ENCODE measurements at places on chromosomes 6 and 20. TPM values are rescaled to one million over a fixed set of nuclear protein-coding genes. Genes with fewer than 3 reads are reported as not detected.

DNA sequence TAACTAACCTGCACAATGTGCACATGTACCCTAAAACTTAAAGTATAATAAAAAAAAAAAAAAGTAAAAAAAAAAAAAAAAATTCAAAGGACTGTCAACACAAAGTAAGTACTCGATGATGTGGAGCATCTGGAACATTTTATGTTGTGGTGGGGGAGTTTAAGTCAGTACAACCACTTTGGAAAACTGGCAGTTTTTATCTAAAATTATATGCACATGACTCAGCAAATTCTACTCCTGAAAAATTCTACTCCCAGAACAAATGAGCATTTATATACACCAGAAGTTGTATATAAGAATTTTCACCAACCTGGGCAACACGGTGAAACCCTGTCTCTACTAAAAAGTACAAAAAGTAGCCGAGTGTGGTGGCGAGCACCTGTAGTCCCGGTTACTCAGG, 36.9 kb upstream of the CCDC28A start:
- H3K4me3 ChIP-seq, result no peak overlapping the region
- no peak for DNase-seq
- no peaks in the 10 kb centered on the region for H3K27me3 ChIP-seq
- no peak overlapping the region for H3K27ac ChIP-seq
- no peaks in the 10 kb centered on the region for H3K36me3 ChIP-seq
- no peaks in the 10 kb centered on the region for H3K4me1 ChIP-seq

GRCh38 chr20:20759132-20759531, 46.7 kb upstream of the RALGAPA2 start:
- H3K27me3 ChIP-seq, result peaks cover 6% of the 10 kb centered on the region
- H3K27ac ChIP-seq, result no peak overlapping the region
- H3K4me3 ChIP-seq, result no peak overlapping the region
- H3K36me3 ChIP-seq, result no peaks in the 10 kb centered on the region
- H3K4me1 ChIP-seq, result no peaks in the 10 kb centered on the region
- DNase-seq, result no peak

DNA sequence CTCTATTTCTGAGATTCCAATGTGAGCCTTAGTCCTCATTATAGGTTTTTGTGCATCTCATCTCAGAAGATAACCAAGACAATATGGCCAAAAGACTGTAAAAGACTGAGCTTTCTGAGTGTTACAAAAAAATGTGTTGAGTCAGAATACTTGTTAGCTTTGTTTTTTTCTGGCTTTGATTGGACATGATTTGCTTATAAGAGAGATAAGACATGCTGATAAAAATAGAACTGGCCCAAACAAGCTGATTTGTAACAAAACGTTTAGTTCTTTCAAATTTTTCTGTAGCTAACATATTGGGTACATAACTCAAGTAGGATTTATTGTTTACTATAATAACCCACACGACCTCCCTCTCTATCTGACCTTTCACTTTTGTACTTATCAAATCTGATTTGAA, 32.9 kb downstream of the FILIP1 start:
- DNase-seq, result no peak
- no peaks in the 10 kb centered on the region for H3K36me3 ChIP-seq
- no peaks in the 10 kb centered on the region for H3K27me3 ChIP-seq
- no peaks in the 10 kb centered on the region for H3K4me1 ChIP-seq
- H3K4me3 ChIP-seq, result no peak overlapping the region

DNA sequence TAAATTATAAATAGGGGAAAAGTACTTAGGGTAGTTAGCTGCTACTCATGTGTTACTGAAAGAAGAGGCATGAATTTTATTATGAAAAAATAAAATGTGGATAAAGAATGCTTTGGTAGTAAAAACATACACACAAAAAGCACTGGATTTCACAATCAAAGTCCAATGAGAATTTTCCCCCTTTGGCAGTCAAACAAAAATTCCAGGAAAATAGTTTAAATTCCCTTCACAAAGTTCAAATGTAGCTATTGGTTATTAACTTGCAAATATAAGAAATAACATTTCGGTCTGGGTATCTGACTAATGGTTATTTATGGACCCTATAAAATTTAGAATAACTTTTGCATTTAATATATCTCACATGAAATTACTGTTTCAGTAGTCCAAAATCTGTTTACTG, 210.4 kb downstream of the FOXC1 start:
- no peaks in the 10 kb centered on the region for H3K27me3 ChIP-seq
- DNase-seq, result no peak
- H3K36me3 ChIP-seq, result no peaks in the 10 kb centered on the region
- no peak overlapping the region for H3K27ac ChIP-seq
- no peak overlapping the region for H3K4me3 ChIP-seq

The PROKR2 gene
- polyA plus RNA-seq, result 0.13 TPM

The CYP24A1 gene
- 9.1 TPM for polyA plus RNA-seq

Data from SK-N-SH (cell line).